ENCODE measurements at places on chromosomes 11 and 22.

DNA sequence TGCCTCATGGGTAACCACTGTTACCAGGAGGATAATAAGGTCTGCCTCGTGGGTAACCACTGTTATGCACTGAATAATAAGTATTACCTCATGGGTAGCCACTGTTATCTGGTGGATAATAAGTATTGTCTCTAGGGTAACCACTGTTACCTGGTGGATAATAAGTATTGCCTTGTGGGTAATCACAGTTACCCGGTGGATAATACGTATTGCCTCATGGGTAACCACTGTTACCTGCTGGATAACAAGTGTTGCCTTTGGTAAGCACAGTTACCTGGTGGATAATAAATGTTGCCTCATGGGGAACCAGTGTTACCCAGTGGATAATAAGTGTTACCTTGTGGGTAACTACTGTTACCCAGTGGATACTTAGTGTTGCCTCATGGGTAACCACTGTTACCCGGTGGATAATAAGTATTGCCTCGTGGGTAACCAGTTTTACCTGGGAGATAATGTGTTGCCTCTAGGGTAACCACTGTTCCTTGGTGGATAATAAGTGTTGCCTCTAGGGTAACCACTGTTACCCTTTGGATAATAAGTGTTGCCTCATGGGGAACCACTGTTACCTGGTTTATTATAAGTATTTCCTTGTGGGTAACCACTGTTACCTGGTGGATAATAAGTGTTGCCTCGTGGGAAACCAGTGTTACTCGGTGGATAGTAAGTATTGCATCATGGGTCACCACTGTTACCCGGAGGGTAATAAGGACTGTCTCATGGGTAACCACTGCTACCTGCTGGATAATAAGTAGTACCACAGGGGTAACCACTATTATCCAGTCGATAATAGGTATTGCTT is 10.6 kb upstream of the NXPE4 start:
- no peak for DNase-seq

- DNase-seq, result no peak
Observed at GRCh38 chr11:16179676-16180075, 176.7 kb downstream of the SOX6 start.

DNA sequence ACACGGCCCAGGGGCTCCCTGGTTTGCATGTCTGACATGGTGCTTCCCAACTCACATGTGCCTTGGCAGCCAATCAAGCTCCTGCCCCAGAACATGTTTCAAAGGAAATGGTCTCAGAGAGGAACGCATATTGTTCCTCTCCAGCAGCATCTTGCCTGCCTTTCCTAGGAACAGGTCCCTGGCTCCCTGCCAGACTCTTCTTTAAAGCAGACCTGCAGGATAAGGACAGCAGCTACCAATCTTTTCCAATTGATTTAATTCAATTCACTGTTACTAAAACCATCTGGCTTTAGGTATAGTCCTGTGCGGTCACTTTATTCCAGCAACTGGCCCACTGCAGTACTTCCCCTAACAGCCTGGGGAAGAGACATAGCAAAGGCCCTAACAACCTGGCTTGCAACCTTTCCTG is 79.9 kb downstream of the AMBRA1 start:
- DNase-seq, result peak; percentile 95

DNA sequence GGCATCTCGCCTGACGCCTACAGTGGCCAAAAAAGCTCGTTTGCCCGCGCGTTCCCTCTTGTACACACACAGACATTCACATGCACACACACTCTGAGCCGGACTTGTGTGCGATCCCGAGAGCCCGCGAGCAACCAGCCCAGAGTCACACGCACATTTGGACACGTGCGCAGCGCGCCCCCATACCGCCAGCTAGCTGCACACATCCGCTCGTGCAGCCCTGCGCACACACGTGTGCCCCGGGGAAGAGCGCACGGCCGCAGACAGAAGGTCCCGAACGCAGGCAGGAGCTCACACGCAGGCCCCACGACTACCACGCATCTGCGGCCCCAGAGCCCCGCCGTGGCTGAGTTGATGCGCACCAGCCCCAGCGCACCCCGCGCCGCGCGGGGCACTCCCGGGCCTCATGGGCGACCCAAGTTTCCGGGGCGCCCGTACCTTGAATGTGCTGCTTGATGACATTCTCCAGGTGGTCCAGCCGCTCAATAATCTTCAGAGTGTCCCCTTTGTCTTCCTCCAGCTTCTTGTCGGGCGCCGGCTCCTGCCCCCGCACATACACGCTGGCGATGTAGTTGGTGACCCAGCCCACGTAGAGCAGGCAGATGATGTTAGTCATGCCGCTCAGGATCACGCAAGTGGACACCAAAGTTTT is 758 bp downstream of the GALNT18 start:
- peak; percentile 70 for DNase-seq

DNA sequence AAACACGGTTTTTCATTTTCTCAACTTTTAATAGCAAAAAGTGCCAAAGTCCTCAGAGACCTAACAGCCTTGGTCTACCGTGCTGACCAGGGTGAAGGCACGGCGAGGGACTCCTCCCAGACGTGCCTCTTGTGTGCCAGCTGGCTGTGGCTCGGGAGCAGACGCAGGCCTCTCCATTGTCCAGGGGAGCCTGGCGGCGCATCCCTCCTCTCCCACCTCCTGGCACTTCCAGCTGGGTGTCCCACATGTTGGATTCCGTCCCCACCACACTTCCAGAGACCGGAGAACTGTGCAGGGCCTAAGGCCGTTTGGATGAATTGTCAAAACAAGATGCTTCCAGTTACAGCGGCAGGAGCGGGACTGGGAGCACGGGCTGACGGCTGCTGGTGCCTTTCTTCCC is 11.6 kb downstream of the CDPF1 start:
- DNase-seq, result no peak

- DNase-seq, result peak; percentile 5
Observed at GRCh38 chr11:126387857-126388256, 32.4 kb downstream of the ST3GAL4 start.

DNA sequence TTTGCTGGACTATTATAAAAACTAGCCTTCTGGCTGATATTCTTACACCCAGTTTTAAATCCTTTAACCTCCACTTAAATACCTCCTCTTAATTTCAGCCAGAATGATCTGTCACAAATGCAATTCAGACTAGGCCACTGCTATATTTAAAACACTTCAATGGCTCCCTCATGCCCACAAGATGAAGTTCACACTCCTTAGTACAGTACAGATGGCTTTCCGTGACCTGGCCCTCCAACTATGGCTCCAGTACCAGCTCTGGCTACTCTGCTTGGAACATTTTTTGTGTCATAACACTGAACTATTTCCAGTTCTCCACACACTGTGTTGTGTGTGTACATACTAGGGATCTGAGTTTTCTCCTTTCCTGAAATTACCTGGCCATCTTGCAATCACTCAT is 353.4 kb downstream of the SOX6 start:
- DNase-seq, result no peak

- no peak for DNase-seq
Observed at GRCh38 chr11:68584991-68585524, 99.3 kb upstream of the GAL start.

- DNase-seq, result no peak
Observed at GRCh38 chr11:34749666-34750659, 129.1 kb downstream of the EHF start.

- DNase-seq, result no peak
Observed at GRCh38 chr22:34070051-34070450, 149.8 kb upstream of the LARGE1 start.

- no peak for DNase-seq
Observed at GRCh38 chr11:23205156-23205871, 345.0 kb upstream of the CCDC179 start.

DNA sequence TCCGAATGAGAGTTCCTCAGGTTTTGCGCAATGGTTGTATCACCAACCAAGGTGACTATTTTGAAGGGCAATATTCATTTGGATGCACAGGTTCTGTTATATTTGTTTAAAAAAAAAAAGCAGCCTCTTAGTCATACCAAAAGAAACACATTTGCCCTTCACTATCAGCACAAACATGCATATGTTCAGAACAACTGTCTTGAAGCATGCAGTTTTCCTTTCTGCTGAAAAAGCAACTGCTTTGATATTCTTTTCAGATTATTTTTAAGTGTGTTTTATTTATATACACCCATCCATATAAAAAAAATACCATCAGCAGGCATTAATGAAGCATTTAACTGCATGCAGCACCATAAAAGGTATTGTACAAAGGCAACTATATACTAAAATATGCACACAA is 67.8 kb downstream of the RBFOX2 start:
- DNase-seq, result peak; percentile 59

DNA sequence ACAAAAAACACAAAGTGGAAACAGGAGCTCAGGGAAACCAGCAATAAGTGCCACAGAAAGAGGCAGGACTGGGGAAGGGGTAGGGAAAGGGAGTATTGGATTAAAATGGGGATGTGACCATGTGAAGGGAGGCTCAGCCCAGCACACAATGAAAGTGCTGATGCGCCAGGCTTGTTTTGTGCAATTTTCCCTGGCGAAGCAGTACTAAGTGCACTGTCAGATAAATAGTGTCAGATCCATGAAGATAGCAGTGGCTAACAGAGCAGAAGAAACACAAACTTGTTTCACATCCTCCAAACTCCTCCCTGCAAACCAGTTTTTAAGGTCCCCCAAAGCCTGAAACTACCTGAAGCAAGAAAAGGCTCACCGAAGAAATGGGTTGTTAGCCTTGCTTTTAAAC is 50.7 kb upstream of the RAPSN start:
- DNase-seq, result no peak

DNA sequence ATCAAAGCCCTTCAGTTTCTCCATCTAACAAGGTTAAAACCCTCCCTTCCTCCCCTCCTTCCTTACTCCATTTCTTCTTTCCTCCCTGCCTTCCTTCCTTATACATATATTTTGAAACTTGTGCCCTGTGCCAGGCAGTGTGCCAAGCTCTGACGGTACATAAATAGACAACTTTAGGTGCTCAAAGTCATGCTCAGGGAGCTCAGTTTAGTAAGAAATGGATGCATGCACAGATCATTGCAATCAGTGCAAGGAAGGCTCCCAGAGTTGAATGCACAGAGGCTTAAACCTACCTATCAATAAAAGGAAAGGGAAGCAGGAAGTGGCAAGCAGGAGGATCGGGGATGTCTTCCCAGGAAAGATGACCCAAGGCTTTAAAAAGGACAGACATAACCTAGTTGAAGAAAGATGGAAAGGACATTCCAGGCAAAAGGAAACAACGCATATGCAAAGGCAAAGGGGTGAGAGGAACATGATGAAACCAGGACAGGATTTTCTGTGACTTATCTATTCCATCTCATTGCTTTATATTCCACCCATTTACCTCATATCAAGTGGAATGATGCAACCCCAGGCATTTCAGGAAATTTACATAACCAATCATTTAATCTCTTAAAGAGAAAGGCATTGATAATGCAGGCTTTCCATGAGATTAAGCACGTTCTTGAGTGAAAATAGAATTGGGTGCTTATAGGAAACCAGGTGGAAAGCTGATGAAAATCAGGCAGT is 13.2 kb downstream of the FZD4 start:
- no peak for DNase-seq

DNA sequence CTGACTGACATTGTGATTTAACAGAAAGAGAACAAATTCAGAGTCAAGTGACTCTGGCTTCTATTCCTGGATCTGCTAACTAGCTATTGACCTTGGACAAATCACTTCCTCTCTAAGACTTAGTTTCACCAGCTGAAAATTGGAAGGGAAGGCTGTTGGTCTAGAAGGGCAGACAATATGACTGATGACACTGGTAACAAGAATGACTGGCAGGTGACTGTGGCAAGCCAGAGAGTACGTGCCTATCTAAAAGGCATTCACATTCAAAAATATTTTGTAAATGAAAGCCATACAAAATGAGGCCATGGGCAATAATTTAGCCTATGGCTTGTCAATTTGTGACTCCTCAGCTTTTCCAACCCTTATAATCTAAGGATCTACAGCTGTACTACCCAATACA is 23.5 kb downstream of the SERGEF start:
- DNase-seq, result no peak

DNA sequence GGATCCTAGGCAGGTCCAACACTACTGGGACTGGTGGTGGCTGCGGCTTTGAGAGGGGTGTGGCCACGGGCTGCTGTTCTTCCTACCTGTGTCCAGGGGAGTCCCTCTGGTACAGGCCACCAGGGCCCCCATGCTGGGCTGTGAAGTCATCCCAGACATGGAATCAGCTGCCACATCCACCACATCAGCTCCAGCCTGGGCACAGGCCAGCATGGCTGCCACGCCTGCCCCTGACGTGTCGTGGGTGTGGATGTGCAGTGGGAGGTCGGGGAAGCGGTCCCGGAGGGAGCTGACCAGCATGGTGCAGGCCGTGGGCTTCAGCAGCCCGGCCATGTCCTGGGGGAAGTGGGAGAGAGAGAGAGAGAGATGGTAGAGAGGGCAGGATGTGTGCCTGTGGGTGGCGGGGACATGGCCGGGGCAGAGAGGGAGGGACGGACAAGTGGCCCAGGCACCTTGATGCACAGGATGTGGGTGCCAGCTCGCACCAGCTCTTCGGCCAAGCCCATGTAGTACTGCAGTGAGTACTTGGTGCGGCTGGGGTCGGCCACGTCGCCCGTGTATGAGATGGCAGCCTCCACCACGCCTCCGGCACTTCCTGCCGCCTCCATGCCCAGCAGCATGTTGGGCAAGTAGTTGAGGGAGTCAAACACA is 6.2 kb upstream of the LRFN4 start:
- DNase-seq, result no peak

DNA sequence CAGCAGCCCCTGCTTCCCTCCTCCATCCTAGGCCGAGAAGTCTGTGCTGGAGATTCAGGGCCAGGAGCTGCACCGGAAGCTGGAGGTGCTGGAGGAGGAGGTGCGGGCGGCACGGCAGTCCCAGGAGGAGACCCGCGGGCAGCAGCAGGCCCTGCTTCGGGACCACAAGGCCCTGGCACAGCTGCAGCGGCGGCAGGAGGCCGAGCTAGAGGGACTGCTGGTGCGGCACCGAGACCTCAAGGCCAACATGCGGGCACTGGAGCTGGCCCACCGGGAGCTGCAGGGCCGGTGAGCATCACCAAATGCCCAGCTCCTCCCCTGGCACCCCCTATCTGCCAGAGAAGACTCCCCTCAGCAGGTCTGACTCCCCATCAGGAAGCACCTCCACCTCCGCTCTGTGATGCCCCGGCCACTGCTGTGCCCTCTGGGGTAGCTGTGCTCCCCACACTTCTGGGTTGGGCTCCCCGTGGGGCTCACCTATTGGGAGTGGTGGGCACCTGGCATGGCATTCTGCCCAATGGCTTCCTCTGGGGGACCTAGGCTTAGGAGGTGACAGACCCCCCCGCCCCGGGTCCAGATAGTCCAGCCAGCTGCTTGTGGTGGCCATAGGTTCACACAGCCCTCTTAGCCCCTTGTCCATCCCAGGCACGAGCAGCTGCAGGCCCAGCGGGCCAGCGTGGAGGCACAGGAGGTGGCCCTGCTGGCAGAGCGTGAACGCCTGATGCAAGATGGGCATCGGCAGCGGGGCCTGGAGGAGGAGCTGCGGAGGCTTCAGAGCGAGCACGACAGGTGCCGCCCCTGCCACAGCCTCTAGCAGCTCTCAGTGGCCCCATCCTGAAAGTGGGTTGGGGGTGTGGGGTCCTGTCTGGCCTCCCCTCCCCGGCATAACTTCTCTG is 6.6 kb upstream of the RPS6KA4 start:
- peak; percentile 75 for DNase-seq

DNA sequence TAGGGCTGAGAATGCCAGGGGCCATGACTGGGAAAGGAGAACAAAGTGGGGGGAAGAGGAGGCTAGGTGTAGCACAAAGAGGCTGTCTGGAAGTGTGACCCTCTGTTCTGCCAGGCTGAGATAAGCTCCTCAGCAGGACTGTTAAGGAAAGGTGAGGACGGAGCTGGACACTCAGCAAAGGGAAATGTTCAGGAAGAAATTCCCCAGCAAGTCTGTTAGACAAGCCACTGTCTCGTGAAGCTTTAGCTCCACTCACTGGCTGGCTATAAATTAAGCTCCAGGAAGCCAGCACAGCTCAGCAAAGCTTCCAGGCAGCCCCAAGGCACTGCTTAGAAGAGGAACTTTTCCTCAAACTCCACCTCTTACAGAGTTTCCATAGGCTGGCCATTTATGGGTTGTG is 181.2 kb upstream of the API5 start:
- DNase-seq, result peak; percentile 71

Data from G401 (cell line).